ENCODE measurements at places on chromosomes 2 and 18.
A peak's percentile ranks its signal among the peaks of the same experiment; 100 is the strongest.

- DNase-seq: no peak
These were observed 9.9 kb downstream of the UBE2E3 start for GRCh38 chr2:180990337-180990736.

- DNase-seq: no peak
These were observed 47.1 kb upstream of the ZFP36L2 start for GRCh38 chr2:43273529-43273928.

DNA sequence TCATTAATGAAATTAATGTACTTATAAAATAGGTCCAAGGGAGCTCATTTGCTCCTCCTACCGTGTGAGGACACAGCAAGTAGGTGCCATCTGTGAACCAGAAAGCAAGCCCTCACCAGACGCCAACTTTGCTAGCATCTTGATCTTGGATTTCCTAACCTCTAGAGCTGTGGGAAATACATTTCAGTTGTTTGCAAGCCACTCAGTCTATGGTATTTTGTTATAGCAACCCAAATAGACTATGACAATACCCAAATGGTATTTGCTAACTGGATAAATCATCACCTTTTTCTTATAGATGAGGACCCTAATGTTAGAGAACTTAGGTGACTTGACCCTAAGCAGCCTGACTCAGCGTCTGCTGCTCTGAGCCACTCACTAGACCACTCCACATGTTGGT is 379.6 kb downstream of the HRH4 start:
- no peak for DNase-seq

DNA sequence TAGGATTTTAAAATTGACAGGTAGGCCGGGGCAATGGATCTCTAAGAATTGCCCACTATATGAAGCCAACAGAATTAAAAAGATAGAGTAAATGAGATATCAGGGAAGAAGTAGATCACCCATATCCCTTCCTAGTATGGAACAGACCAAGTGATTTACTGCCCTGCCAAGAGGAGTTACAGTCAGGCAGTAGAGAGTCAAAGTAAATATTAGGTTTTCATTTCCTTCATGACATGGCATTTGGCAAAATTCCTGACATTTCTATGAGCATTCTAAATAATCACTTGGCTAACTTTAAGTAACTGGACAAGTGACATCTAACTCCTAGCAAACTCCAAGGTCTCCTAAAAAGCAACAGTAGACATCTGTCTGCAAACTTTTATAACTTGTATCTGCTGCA is 33.5 kb downstream of the GALNT5 start:
- no peak for DNase-seq

GRCh38 chr18:7600528-7601245 is 33.6 kb downstream of the PTPRM start:
- no peak for DNase-seq

DNA sequence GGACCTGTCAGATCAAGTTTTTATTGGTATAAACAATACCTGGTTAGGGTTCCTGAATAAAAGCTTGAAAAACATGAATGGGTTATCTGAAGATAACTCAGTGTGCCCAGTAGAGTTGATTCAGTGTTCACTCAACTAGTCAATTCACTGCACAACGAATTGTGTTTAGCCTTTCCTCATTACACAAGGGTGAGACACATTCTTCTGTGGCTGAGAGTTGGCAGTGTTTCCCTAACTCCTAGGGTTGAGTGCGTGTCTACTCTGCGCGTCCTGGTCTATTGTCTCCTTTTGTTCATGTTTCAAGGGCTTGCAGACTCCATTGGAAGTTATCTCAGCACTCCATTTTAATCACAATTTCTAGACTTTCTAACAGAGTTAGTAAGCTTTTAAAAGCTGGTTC is 32.8 kb upstream of the TMEM178A start:
- peak; percentile 64 for DNase-seq

DNA sequence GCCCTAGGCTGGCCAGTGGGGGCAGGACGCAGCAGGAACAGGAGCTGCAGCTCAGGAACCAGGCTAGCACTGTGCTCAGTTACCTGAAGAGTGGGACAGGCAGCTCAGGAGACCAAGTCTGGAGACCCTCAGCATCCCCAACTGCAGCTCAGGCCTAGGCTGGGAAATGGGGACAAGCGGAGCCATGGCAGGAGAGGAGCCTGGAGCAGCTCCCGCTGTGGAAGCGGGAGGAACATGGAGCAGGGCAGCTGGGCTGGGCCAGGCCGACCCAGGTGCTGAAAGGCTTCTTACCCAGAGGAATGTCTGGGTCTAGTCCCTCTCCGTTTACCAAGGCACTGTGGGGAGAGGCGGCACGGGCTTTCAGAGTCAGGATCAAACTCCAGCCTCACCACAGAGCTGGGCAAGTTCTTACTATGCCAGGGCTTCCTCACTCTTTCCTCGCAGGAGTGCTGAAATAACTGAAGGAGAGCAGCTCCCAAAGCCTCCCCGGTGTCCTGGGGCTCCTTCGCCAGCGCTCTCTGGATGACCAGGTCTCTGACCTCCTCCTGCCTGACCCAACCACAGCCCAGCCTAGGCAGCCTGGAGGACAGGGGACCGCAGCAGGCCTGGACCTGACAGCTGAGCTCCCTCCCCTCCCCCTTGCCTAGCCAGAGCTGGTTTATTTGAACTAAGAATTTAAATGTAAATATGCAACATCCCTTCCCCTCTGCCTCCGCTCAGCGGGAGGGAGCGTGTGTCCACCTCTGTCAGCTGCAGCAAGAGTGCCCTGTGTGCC is 247.8 kb upstream of the SIX2 start:
- no peak for DNase-seq

DNA sequence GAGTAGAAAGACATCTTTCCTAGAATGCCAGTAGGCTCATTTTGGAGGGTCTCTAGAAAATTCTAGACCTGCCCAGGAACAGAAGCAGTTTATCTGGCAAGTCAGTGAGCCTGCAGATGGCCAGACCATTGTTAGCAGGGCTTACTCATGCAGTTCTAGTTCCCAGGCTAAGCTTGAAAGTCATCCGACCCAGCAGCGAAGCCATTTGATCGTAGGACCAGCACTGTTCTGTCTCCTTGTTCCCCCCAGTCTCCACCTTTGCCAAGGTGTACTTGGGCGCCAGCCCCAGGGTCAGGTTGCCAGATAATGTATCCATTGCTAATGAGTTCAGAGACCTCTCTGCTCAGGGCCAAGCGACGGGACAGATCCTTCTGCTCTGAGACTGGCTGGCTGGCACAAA is 70.1 kb downstream of the EPAS1 start:
- no peak for DNase-seq

DNA sequence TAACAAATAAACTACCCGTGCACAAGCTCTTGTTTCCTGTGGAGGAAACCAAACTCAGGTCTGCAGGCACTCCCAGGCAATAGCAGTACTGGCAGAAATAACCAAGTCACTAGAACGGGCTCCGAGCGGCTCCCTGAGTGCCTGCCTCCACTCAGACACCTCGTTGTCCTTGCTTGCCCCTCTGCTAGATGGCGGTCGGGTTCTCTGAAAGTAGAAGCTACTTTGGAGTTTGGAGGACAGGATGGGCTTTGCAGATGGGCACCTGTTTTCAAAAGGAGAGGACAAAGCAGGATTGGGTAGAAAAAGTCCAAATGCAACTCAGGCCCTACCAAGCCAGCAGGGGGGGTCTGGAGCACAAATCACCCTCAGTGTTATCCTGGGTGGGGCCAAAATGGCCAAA is 136.4 kb downstream of the LRRC30 start:
- DNase-seq: peak; percentile 17

DNA sequence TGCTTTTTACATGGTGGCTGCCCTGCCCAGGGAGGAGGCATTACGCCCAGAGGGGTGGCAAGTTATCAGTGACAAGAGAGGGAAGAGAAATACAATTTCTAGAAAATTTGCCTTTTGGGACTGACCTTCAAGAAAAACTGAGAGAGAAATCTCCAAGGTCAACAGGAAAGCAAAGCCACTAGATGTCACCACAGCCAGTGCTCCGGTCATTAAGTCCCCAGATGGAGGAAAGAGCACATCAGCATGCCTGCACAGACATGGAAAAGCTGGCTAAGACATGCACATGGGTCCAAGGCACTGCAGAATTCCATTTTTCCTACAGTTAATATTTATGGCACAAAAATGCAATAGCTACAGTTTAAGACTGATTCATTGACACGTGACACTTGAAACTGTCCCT is 21.0 kb downstream of the FHL2 start:
- no peak for DNase-seq

DNA sequence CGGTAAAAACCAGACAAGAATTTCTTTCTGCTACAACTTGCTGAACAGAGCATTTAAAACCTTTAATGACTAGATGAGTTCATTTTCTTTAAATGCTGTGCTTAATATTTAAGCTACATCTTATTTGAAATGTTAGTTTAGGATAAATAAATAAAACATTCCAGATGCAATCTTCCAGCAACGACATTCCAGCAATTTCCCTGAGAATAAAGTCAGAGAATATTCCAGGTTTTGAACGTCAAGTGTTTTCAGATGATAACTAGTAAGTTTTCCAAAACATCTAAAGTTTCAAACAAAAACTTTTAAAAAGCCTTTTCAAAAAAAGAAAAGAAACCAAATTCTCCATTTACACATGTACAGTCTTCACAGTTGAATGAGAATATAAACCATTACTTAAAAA is 104.8 kb downstream of the PPP1R1C start:
- DNase-seq: no peak

DNA sequence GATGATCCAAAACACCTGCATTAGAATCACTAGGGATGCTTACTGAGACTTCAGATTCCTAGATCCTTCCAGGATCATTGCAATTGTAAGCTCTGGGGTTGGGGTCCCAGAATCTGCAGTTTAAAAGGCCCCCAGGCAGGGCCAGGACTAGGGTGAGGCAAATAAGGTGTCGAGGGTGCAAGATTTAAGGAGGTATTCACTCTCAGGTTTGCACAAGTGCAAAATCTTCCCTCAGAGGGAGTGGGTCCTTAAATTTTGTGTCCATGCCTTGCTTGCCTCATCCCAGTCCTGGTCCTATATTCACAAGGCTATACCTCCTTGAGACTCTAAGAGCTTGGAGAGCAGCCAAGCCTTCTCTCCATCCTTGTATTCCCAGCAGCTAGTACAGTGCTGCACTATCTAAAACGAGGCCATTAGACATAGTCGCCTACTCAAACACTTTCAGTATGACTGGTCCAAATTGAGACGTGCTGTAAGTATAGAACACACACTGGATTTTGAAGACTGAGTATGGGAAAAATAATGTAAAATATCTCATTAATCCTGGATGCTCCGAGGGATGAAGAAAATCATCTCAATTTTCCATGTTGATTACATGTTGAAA is 31.6 kb upstream of the MREG start:
- no peak for DNase-seq

- no peak for DNase-seq
These were observed 256.6 kb downstream of the VAPA start for GRCh38 chr18:10170375-10170774.

- peak; percentile 30 for DNase-seq
These were observed 101.9 kb downstream of the CTIF start for GRCh38 chr18:48640566-48641270.

- no peak for DNase-seq
These were observed 267.6 kb downstream of the TMX3 start for GRCh38 chr18:68447286-68447685.

GRCh38 chr2:22198381-22199283 is 1074.9 kb downstream of the TDRD15 start:
- DNase-seq: no peak

- DNase-seq: no peak
These were observed 84.9 kb downstream of the TTN start for GRCh38 chr2:178722296-178722695.

GRCh38 chr2:64846177-64846576 is 143.0 kb upstream of the SLC1A4 start:
- DNase-seq: peak; percentile 85

- peak; percentile 58 for DNase-seq
These were observed 115.1 kb downstream of the CYP26B1 start for GRCh38 chr2:72032481-72033041.

DNA sequence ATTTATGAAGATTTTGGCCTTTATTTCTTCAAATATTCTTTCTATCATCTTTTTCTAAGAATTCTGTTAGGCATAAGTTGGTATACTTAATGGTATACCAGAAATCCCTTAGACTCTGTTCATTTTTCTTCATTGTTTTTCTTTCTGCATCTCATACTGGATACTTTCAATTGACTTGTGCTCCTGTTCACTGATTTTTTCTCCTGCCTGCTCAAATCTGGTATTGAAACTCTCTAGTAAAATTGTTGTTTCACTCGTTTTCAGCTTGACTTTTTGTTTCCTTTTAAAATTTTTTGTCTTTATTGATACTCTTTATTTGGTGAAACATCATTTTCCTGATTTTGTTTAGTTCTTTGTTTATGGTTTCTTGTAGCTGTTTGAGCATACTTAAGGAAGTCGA is 243.2 kb downstream of the TRIB2 start:
- DNase-seq: no peak

GRCh38 chr18:61865466-61866175 is 27.2 kb downstream of the RNF152 start:
- DNase-seq: no peak

DNA sequence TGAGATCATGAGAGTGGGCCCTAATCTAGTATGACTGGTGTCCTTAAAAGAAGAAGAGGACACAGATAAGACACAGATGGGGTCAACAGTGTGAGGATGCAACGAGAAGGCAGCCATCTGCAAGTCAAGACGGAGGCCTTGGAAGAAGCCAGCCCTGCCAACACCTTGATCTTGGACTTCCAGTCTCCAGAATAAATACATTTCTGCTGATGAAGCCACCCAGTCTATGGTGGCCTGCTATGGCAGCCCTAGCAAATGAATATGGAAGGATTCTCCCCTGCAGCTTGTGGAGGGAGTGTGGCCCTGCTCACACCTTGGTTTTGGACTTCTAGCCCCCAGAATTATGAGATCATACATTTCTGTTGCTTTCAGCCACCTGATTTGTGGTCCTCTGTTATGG is 12.3 kb downstream of the CTIF start:
- no peak for DNase-seq

All from MCF 10A (cell line).